ENCODE measurements at places on chromosomes 11 and 22. TPM values are rescaled to one million over a fixed set of nuclear protein-coding genes. Genes with fewer than 3 reads are reported as not detected.

The FKBP2 gene
- polyA plus RNA-seq, result 85.3 TPM

The NPTXR gene
- polyA plus RNA-seq, result 4.8 TPM

The NLRP14 gene
- polyA plus RNA-seq, result 0.98 TPM

The KCTD14 gene
- polyA plus RNA-seq, result 16.8 TPM

The SCGB2A2 gene
- not detected for polyA plus RNA-seq

The POTEH gene
- polyA plus RNA-seq, result not detected

The ASPHD2 gene
- 4.8 TPM for polyA plus RNA-seq

The NRGN gene
- 18.9 TPM for polyA plus RNA-seq

The OR8G1 gene
- polyA plus RNA-seq, result not detected

The PITPNB gene
- polyA plus RNA-seq, result 65.4 TPM

The SYT12 gene
- 0.18 TPM for polyA plus RNA-seq

The OR8K3 gene
- not detected for polyA plus RNA-seq

The OOSP4A gene
- polyA plus RNA-seq, result not detected

GRCh38 chr11:132343445-132344175 is 973.2 kb downstream of the NTM start:
- no peak for DNase-seq

GRCh38 chr11:116611998-116612620 is 160.7 kb downstream of the BUD13 start:
- no peak for DNase-seq

- no peak for DNase-seq
Measured at GRCh38 chr22:48822278-48823233, 1005.1 kb downstream of the BRD1 start.

- DNase-seq, result no peak
Measured at GRCh38 chr22:41458161-41458728, 10.2 kb downstream of the PHF5A start.

GRCh38 chr11:18526130-18526520 is 617 bp downstream of the TSG101 start:
- no peak for DNase-seq

- DNase-seq, result no peak
Measured at GRCh38 chr11:63282579-63282978, 39.2 kb upstream of the SLC22A25 start.

DNA sequence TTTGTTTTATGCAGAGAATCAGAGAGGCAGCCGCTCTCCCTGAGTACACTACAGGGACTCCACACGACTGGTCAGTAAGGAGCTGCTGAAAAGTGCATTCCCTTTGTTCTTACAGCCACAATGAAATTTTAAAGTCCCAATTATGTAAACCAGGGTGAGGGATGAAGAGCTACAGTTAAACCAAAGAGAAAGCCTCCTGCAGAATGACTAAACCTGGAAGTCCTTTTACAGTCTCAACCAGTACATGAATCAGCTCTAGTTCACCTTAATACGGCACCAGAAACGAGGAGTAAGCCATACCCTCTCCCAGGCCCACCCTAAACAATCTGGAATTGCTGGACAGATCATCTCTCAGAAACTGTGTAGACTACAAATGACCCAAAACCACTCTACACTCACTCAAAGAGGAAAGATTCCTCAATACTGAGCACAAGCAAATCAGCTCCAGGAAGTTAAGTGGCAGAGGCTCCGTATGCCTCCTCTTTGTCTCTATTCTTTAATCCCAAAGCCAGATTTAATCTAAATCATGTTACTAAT is 113.1 kb downstream of the RBFOX2 start:
- no peak for DNase-seq

GRCh38 chr11:126114486-126115126 is 51.9 kb upstream of the CDON start:
- no peak for DNase-seq

DNA sequence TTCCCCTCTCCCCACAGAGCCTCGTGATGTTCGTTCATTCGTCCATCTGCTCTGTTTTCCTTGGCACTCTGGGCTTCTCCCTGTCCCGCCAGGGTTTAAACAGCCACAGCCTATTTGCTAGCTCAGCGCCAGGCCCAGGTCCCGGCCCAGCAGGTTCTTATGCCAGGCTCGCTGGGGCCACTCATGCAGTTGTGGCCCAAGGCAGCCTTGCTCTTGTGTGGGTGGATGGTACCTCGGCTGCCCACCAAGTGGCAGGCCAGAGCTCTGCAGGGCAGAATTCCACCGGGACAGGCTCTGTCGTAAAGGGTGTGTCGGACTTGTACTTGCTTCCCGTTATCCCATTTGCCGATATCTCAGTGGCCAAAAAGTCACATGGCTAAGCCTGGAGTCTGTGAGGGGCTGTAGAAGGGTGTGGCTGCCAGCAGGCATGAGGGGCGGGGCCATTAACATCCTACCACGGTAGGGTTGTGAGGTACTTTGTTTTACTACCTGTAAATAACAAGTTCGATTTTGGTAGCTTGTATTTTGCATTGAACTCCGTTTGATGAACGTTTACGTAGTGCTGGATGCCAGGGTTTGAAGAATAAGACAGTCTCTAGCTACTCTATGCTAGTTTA is 7.9 kb downstream of the FAM118A start:
- no peak for DNase-seq

- no peak for DNase-seq
Measured at GRCh38 chr11:111157571-111157970, 88.0 kb upstream of the POU2AF2 start.

- peak; percentile 78 for DNase-seq
Measured at GRCh38 chr11:124920870-124921609, 2.0 kb downstream of the HEPN1 start.

GRCh38 chr11:100757646-100758045 is 70.6 kb downstream of the ARHGAP42 start:
- no peak for DNase-seq

- DNase-seq, result no peak
Measured at GRCh38 chr11:59716051-59716450, 2.4 kb upstream of the OR10V1 start.

DNA sequence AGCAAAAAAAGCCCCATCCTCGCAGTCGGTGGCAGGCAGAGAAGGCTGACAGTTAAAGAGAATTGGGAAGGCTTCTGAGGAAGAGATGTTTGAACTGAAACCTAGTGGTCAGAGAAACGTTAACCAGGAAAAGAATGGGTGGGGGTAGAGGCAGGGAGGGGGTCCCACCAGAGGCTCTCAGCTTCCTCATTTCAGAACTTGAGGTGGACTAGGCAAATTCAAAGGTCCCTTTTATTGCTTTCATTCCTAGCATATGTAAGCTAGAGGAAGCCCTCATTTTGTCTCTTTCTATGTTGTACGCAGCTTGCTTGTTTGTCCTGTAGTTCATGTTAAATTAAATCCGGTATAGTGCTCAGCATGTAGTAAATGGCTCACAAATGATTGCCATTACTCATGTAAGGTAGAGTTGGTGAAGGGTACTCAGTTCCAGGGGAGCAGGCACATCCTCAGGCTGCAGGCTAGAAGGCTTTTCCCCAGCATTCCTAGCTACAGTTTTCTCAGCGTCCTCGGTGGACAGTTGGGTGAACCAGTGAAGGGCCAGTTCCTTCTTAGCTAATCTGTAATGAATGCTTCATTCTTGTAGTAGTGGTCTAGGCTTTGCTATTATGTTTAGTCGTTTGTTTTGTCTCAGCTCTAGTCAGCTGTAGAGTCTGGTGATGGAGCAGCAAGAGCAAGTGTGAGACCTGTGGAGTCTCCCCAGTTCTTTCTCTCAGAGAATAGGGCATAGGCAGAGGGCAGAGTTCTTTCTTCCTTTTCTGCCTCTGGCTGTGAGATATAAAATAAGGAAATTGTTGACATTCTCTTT is 58.6 kb downstream of the UVRAG start:
- no peak for DNase-seq

DNA sequence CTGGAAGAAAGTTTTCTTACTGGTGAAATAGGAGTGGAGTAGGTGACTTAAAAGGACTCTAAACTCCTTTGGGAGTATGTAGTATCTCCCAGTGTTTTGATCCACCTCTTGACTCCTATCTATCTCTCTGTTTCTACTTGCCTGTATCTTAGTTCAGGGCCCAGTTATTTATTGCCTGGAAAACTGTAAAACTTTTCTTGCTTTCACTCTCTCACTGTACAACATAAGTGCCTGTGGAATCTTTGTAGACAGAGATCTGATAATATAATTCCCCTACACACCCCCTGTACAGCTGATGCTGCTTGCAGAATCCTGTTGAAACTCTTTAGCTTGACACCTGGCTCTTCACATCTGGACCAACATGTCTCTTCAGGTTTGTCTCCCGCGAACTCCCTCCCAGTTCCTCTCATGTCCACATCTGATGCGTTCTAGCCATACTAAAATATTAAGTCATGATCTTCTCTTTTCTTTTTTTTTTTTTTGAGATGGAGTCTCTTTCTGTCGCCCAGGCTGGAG is 26.5 kb upstream of the SESN3 start:
- DNase-seq, result no peak

DNA sequence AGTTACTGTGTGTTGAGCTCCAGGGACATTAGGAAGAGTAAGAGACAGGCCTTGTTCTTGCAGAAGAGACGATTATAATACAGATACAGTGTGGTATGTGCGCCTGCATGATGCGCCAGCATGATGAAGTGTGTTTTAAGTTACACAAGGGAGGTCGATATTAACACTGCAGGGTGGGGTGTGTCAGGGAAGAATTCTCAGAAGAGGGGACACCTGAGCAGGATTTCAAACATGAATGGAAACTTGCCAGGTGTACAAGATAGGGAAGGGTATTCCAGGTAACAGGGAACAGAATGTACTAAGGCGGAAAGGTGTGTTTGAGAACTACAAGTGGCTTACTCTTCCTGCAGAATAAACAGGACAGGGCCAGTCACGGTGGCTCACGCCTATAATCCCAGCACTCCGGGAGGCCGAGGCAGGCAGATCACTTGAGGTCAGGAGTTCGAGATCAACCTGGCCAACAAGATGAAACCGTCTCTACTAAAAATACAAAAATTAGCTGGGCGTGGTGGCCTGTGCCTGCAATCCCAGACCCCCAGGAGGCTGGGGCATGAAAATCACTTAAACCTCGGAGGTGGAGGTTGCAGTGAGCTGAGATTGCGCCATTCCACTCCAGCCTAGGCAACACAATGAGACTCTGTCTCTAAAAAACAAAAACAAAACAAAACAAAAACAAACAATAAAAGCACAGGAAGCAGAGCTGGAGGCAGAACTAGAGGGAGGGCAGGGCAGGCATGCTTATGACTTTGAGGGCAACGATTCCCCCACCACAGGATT is 59.0 kb downstream of the SYN3 start:
- no peak for DNase-seq

DNA sequence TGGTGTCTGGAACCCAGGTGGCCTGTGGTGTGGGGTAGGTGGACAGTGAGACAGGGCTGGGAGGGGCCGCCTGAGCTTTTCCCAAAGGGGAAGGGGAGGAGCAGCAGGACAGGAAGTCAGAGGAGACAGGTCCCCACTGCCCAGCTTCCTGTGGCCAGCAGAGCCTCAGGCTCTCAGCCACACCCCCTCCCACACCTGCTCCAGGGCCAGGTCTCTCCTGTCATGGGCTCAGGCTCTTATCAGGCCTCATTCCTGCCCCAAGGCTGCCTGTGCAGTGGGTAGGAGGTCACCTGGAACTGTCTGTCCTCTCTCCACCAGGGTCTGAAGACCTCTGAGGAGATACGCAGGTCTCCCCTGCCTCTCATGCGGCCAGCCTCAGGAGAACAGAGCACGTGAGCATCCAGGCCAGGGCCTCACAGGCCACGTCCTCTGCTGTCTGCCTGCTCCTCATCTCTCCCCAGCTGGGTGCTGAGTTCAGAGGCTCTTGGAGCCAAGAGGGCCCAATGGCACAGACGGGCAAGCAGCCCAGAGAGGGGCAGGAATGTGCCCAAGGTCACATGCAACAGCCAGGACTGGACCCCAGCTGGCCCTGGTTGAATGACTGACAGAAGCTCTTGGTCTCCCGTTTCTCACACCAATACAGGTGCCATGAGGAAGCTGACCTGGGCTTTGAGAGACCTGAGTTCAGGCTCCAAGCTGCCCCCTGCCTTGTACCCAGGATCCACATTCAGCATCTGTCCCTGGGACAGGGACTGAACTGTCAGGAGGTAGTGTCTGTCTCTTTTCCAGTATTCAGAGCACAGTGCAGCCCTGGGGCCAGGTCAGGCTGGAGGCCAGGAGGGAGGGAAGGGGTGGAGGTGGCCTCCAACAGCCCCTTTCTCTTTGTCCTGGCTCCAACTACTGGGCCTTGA is 16.7 kb downstream of the STARD10 start:
- no peak for DNase-seq

DNA sequence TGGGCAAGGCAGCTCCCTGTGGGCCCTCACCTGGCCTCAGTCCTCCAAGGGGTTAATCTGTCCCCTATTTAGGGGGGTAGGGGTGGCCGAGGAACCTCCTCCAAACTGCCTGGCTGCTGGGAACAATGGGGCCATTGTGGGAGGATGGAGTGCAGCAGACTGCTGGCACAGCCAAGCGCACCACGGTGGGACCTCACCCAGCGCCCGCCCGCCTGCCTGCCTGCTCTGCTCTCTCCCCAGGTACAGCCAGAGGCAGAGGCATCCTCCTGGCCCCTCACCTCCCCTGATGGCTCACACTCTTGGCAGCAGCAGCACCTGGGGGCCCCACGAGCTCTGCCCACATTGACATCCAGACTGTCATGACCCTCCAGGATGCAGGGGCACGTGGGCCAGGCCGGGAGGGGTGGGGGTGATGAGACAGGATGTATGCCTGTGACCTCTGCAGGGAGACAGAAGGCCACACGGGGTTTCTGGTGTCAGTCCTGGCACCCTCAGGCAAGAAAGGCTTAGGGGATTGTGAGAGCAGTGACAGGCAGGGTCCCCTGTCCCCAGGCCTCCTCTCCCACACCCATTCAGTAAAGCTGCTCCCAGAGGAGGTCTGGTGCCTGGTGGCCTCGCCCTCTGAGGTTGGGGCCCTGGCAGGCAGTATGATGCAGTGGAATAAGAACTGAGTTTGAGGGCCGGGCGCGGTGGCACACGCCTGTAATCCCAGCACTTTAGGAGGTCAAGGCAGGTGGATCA is 11.4 kb downstream of the BCL9L start:
- no peak for DNase-seq

- no peak for DNase-seq
Measured at GRCh38 chr11:61417670-61418069, 12.1 kb downstream of the CPSF7 start.

- DNase-seq, result no peak
Measured at GRCh38 chr11:127226380-127226779, 225.8 kb upstream of the KIRREL3 start.

DNA sequence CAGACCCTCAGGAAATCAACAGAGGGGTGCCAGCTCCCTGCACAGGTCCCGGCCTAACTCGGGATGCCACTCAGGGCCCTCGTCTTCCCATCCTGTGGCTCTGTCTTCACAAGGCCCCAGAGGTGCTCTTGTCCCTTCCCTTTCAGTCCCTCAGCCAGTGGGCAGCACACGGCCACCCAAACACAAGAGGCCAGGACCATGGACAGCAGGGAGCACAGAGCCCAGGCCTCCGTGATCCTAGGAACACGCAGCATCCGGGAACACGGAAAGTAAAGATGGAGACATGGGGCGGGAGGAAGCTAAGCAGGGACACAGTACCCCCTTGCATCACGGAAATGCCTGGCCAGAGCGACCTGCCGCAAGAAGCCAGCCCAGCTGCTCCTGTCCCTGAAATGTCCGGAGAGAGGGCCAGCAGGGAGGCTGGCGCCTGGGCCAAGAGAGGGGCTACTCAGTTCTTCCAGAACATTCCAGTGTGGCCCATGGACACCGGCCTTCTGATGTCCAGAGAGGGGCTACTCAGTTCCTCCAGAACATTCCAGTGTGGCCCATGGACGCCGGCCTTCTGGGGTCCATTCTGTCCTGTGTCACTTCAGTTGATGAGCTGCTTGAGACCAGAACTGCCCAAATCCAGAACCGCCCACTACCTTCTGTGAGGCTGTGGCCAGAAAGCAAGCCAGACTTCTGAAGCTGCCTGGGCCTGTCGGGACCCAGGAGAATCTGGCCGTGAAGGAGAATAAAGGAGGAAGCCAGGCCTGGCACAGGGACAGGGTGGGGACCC is 274.0 kb downstream of the BRD1 start:
- peak; percentile 21 for DNase-seq

GRCh38 chr11:105767931-105768330 is 158.1 kb downstream of the GRIA4 start:
- DNase-seq, result no peak

Measured in right renal pelvis (tissue), 4 donors.